IMR-90 (cell line): ENCODE measurements at places on chromosomes 2 and 18. TPM values are rescaled to one million over a fixed set of nuclear protein-coding genes. Genes with fewer than 3 reads are reported as not detected.
A peak's percentile ranks its signal among the peaks of the same experiment; 100 is the strongest.

DNA sequence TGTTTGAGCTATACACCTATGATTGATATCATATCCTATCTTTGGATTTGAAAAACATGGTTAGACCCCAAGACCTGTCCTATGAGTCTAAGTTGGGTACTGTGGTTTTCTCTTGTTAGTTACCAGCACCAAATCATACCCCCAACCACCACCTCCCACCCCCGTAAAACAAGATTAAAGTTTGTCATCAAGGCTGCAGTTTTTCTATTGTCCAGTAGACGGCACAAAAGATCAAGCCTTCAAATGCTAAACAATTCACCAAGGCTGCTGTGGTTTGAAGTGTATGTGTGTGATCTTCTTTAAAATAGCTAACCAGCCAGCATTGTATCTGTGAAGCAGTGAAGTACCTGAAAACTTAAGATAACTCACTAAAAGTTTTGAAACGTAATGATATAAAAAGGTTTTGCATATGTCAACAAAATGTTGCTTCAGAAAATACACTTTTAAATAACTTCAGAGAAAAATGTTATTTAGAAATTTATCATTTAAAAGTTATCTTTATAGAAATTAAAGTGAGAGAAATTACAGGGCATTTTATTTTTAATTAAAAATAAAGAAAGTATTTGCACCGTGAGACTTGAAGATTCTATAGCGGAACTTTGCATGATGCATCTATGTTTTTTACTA is 5.8 kb upstream of the MEIS1 start:
- no peak overlapping the region for H3K4me3 ChIP-seq
- peak; percentile 79 for DNase-seq
- no peak overlapping the region for H3K27ac ChIP-seq
- H3K36me3 ChIP-seq = no peaks in the 10 kb centered on the region
- peaks cover 6% of the 10 kb centered on the region; the same call in 1 of the 2 replicates for H3K27me3 ChIP-seq
- peaks cover 5% of the 10 kb centered on the region; the same call in 1 of the 2 replicates for H3K4me1 ChIP-seq

POTEJ gene
- not detected in 2 replicates for polyA plus RNA-seq

NR4A2 gene
- 2.3 and 13.6 TPM in 2 replicates for polyA plus RNA-seq

DNA sequence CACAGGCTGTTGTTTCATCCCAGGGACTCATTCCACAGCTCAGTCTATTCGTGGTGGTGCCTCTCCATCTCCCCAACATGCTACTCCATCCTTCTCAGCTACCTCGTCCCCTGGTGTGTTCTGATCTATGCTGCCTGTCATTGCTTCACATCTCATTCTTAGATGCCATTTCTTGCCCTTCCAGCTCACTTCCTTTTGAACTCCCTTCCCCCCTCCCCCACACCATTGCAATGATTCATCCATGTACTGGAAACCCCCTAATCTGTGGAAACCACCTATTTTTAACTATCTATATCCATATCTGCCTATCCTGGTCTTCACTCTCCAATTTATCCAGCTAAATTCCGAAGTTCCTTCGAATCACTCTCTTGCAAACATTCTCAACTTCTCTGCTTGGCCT is 65.7 kb upstream of the PARD3B start:
- no peak overlapping the region for H3K4me3 ChIP-seq
- H3K4me1 ChIP-seq = peaks cover 9% of the 10 kb centered on the region

- H3K4me3 ChIP-seq = no peak overlapping the region
- no peaks in the 10 kb centered on the region for H3K36me3 ChIP-seq
- H3K27ac ChIP-seq = no peak overlapping the region
- DNase-seq = no peak
Measured at GRCh38 chr2:234603619-234604018, 106.7 kb upstream of the ARL4C start.

MIB1 gene
- polyA plus RNA-seq = 4.6 and 5.9 TPM in 2 replicates

DNA sequence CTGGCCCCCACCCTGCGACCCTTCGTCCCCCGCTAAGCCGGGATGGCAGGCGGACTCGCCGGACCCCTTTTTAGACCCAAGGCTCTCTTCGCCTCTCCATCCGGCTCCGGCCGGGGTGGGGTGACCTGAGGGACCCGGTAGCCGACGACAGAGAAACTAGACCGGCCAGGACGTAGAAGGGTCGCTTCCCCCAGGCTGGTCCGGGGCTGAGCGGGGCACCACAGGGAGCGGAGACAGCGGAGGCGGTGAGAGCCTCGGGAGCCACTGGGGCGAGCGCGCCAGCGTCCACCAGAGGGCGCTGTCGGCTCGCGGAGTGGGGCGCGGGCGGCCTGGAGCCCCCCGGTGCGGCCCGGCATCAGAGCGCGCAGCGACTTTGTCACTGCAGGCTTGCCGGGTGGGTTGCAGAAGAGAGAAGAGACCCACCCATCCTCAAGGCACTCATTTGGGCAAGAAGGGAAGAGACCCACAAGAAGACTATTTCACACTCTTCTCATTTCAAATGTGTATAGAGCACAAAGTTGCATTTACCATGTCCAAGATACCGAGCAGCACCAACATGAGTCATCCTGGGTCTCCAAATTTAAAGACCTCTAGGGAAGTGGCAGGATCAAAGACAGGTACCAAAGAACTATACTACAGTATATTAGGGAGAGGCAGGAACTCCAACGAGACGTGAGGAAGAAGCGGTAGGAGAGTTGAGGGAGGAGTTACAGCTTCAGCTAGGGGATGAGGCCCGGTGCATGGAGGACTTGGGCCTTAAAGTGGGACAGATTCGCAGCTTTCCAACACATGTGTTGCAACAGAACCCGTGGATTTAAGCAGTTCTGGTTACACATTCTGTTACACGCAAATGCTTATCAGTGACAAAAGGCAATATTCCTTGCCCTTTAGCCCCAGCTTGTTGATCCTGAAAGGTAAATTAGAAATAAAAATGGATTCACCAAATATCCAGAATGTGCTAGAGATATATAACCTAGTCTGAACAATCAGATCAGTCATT is 7.6 kb upstream of the PRKCE start:
- DNase-seq = peak; percentile 31
- H3K36me3 ChIP-seq = no peaks in the 10 kb centered on the region
- peaks cover 2% of the 10 kb centered on the region; the same call in 1 of the 2 replicates for H3K4me1 ChIP-seq
- H3K4me3 ChIP-seq = peak overlapping the region; percentile 67
- peaks cover 34% of the 10 kb centered on the region for H3K27me3 ChIP-seq

GRCh38 chr18:10481831-10482230 is 27.4 kb downstream of the APCDD1 start:
- H3K4me1 ChIP-seq = peaks cover 2% of the 10 kb centered on the region; the same call in 1 of the 2 replicates
- no peak overlapping the region for H3K27ac ChIP-seq
- no peaks in the 10 kb centered on the region; the same call in 1 of the 2 replicates for H3K36me3 ChIP-seq
- DNase-seq = no peak

GRCh38 chr2:182694189-182694588 is 21.9 kb upstream of the DNAJC10 start:
- no peaks in the 10 kb centered on the region for H3K36me3 ChIP-seq
- DNase-seq = no peak
- no peak overlapping the region for H3K27ac ChIP-seq
- H3K4me3 ChIP-seq = no peak overlapping the region
- no peaks in the 10 kb centered on the region for H3K4me1 ChIP-seq
- H3K27me3 ChIP-seq = no peaks in the 10 kb centered on the region

DNA sequence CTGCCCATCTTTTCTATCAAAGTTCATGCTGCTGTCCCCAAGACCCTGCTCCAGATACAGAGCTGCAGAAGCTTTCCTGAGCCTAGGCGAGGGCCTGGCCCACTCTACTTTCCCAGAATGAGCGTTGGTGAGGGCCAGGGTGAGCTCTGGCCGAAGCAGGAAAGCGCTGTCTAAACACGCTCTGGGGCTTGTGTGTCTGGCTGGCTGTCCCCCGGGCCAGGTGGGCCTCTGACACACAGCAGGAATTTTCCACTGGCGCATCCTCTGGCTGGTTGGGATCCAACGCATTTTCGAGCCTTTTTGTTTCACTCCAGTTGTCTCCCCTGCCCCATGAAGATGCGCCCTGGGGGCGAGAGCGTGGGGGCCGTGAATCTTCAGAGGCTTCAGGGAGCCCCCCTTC is 17.8 kb upstream of the KCNK3 start:
- no peak for DNase-seq
- H3K27me3 ChIP-seq = peaks cover 60% of the 10 kb centered on the region
- H3K4me3 ChIP-seq = no peak overlapping the region
- H3K4me1 ChIP-seq = no peaks in the 10 kb centered on the region

CAVIN2 gene
- 7.7 and 8.3 TPM in 2 replicates for polyA plus RNA-seq

DNA sequence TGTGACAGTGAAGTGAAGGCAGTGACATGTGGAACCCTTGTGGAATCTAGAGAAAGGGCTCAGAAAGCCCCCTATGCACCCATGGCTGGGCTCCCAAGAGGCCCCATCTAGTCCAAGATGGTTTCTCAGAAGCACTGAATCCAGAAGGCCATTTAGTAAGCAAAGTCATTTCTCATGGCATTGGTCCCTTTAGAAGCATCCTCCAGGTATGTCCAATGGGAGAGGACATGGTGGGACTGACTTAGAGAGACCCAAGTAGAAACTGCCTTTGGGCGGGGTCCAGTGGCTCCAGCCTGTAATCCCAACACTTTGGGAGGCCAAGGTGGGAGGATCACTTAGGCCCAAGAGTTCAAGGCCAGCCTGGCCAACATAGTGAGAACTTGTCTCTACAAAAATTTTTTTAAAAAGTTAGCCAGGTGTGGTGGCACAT is 72.5 kb upstream of the RMDN2 start:
- H3K27me3 ChIP-seq = no peaks in the 10 kb centered on the region
- no peak overlapping the region for H3K27ac ChIP-seq
- H3K36me3 ChIP-seq = no peaks in the 10 kb centered on the region
- H3K4me1 ChIP-seq = peaks cover 18% of the 10 kb centered on the region
- no peak overlapping the region for H3K4me3 ChIP-seq
- DNase-seq = no peak

GRCh38 chr18:69636529-69637301 is 236.0 kb downstream of the DOK6 start:
- no peaks in the 10 kb centered on the region for H3K36me3 ChIP-seq
- H3K4me1 ChIP-seq = peaks cover 4% of the 10 kb centered on the region; the same call in 1 of the 2 replicates
- no peak for DNase-seq
- H3K27me3 ChIP-seq = no peaks in the 10 kb centered on the region

- H3K4me3 ChIP-seq = no peak overlapping the region
Measured at GRCh38 chr2:37585295-37585908, 86.0 kb downstream of the CDC42EP3 start.

DNA sequence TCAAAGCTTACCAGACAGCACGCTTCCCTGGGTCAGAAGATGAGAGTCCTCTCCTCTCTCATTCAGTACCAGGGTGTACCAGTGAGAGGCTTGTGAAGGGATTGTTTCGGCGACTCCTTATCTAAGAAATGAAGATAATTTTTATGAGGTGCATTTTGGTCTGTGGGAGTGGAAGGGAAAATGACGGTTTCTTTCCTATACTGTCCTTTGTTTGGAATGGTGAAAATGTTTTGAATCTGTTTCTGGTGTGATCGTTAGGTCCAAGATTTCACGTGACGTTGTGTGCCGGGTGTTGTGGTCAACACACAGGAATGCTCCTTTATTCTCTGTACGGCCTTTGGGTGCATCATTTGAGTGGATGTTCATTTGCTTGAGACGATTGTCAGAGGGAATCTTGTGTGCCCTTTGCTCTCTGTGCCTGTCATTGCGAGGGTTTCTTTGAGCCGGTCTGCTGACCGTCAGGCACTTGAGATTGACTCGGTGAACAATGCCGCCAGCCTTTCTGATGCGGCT is 183.5 kb downstream of the AGAP1 start:
- H3K27ac ChIP-seq = no peak overlapping the region
- no peak for DNase-seq

GRCh38 chr2:127658146-127658545 is 12.2 kb downstream of the GPR17 start:
- H3K36me3 ChIP-seq = peaks cover 19% of the 10 kb centered on the region
- peaks cover 13% of the 10 kb centered on the region for H3K4me1 ChIP-seq
- no peaks in the 10 kb centered on the region for H3K27me3 ChIP-seq
- no peak overlapping the region for H3K4me3 ChIP-seq
- DNase-seq = no peak

TXNDC2 gene
- 0.16 TPM in 1 of 2 replicates, not detected in the other for polyA plus RNA-seq

DYNAP gene
- not detected in 2 replicates for polyA plus RNA-seq
